A549 treated with dexamethasone at 1 μM for 4 hours (cell line): ENCODE measurements at places on chromosomes 2 and 18. TPM values are rescaled to one million over a fixed set of nuclear protein-coding genes. Genes with fewer than 3 reads are reported as not detected.

MARCHF4 gene
- 20.0 to 28.3 TPM (median 23.3 TPM) in 5 replicates for total RNA-seq

TUBA3D gene
- 6.8 to 8.7 TPM (median 7.2 TPM) in 5 replicates for total RNA-seq

ERBB4 gene
- total RNA-seq, result not detected in 5 replicates

CCDC121 gene
- total RNA-seq, result 3.5 to 4.8 TPM (median 3.8 TPM) in 5 replicates

LHCGR gene
- total RNA-seq, result not detected in 5 replicates

B4GALT6 gene
- 5.3 to 8.0 TPM (median 7.1 TPM) in 5 replicates for total RNA-seq

ANKRD53 gene
- total RNA-seq, result 0.11 to 0.28 TPM (median 0.20 TPM) in 4 of 5 replicates, not detected in the other

GRB14 gene
- 4.8 to 6.5 TPM (median 5.1 TPM) in 5 replicates for total RNA-seq

SOCS6 gene
- total RNA-seq, result 28.2 to 36.7 TPM (median 35.1 TPM) in 5 replicates

IL36RN gene
- total RNA-seq, result 0.03 to 0.12 TPM in 2 of 5 replicates, not detected in the others
